ENCODE measurements at places on chromosomes 5 and 9.

DNA sequence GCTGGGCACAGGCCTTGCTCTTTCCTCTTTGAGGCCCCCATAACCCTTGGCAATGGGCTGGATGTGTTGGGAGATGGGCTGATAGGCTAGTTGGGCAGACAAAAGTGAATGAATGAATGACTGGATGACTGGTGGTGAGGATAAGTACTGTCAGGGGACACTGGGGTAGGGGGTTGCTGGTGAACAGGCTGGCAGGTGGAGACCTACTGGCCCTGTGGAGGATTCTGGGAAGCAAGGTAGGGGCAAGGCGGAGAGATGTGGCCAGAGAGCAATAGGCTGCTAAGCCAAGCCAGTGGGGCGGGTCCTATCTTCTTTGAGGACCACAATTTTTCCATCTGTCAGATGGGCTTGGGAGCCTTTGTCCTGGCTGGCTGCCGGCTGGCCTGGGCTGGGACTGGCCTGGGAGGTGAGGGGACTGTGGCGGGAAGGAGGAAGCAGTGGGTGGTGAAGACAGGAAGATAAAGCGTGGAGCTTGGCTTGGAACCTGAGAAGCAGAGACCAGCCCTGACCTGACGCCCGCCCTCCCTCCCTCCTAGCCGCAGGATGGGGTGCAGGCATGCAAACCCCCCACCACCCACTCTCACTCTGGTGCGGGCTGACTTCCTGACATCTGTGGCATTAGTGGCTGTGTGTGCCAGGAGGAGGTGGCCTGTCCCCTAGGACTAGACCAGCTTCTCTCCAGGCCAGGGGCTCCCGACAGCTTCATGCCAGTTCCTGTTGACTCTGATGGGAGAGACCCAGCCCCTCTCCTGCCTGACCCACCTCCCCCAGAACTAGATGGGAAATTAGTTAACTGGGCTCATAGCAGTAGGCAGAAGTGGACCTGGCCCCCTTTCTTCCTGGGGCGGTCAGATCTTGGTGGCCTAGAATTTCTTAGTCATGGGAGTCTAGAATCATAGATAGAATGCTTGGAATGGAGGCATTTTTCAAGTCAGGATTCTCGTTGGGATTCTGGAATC is 9.5 kb downstream of the CXXC5 start:
- no peak for DNase-seq

DNA sequence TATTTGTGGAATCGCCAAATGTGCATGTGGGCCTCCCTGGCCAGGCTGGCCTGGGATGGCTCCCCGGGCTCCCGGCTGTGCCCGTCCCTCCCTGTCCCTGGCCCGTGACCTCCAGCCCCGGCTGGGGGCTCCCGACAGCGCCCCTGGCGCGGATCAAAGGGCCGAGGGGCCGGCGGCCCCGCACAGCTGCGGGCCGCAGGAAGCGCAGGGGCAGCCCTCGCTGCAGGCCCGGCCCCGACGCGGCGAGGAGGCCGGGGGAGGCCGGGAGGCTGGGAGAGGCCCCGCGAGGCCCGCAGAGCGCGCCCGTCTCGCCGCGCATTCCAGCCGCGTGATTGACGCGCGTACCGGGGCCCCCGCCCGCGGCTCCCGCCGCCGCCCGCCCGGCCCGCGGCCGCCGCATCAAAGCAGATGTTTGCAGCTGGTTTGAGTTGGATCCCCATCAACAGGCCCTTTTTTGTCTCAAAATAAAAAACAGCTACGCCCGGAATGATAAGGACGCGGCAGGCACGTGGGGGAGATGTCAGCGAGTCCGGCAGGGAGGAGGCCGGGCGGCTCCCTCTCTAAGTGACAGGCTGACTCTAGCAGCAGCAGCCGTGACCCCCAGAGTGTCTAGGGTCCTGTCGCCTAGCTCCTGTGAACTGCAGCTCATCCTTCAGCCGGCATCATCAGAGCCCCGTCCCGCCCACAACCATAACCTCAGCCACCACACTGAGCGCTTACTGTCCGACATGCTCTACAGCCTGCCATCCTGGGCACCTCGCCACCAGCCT is 69.4 kb downstream of the LMX1B start:
- no peak for DNase-seq

GRCh38 chr5:11878814-11879213 is 25.4 kb downstream of the CTNND2 start:
- DNase-seq = no peak

DNA sequence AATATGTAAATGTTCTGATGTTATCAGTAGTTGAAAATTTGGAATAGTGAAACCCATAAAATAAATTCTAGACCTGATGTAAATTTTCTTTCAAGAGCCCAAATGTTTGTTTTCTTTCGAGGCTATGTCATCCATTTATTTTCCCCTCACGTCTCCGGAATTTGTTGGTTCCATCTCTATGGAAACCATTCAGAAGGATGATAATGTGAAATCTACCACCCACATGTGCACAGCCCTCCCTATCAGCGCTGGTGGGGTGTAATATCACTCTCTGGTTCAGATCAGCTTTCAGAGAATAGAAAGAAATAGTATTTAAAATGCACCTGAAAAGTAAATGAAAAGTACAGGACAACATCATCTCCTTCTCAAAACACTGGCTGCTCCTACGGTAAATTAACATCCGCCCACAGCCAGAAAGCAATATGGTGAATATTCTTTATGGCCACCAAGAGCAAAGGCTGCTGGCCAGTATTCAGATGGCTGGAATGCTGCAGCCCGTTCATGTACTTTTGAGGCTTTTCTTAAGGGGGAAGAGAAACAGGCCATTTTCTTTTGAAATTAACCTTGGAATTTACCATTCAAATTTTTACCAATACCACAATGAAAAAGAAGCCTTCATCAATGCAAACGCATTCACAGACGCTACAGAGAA is 28.5 kb downstream of the GLDC start:
- DNase-seq = no peak

GRCh38 chr5:114319236-114319635 is 42.6 kb upstream of the KCNN2 start:
- DNase-seq = no peak

DNA sequence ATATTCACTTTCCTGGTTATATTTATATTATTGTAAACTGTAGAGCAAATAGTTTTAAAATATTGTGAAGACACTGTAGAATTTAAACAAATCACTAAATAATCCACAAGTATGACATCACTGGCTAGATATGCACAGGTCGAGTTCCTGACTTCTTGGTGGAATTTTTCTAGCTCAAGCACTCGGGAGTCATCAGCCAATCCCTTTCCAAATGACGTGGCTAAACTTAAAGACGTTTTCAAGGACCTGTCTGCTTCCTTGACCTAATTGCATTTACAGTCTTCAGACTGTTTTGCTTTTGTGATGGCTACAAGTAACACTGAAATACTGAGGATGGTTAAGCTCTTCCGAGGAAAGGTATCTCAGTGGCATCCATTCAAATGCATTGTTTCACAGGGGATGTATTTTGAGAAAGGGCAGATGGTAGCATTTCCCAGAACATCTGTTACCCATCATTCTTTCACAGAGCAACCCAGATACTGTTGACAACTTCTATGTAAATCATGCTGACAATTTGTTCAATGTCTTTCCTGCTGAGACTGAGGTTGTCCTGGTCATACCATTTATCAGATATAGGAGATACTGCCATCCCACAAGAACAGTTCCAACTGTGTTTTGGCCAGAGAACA is 262.8 kb downstream of the CDH10 start:
- no peak for DNase-seq

GRCh38 chr5:80346055-80346454 is 26.3 kb downstream of the SPZ1 start:
- DNase-seq = no peak

- no peak for DNase-seq
Measured at GRCh38 chr9:36930941-36931340, 103.1 kb downstream of the PAX5 start.

DNA sequence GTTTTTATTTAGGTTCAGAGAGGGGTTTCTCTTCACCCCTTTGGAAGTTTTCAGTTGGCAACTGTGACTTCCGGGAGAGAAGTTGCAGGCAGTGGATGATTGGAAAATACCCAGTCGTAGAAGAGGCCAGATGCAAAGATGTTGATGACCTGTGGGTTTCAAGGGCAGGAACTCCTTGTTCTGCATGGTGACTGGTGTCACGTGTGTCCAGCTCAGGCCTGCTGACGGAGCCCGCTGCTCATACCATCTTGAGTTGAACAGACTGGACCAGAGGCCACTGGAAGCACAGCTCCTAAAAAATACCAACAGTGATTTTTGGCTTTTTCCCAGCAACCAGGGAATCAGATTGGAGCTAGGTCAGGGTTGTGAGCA is 243.9 kb upstream of the KLF4 start:
- DNase-seq = peak; percentile 94

GRCh38 chr9:108854641-108855528 is 901 bp downstream of the ACTL7B start:
- DNase-seq = no peak

- DNase-seq = no peak
Measured at GRCh38 chr5:140202078-140202477, 27.1 kb downstream of the CYSTM1 start.

GRCh38 chr5:127089191-127089590 is 15.9 kb upstream of the C5orf63 start:
- no peak for DNase-seq

DNA sequence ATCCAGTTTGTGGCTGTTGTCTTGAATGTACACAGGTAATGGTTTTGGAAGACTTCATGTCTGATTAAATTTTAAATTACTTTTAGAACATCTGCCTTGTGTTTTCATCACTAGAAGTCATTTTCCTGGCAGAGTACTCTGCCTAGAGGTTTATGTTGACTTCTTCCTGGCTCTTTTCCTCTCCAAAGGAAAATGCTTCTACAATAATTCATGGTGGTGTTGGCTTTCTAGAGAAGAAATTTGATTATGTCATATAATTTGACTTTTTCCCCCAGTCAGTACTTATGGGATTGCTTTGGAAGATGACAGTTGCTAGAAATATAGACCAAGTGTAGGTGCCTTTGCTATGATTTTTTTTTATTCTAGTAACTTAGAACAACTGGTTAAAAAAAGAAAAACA is 46.8 kb downstream of the F2RL2 start:
- no peak for DNase-seq

DNA sequence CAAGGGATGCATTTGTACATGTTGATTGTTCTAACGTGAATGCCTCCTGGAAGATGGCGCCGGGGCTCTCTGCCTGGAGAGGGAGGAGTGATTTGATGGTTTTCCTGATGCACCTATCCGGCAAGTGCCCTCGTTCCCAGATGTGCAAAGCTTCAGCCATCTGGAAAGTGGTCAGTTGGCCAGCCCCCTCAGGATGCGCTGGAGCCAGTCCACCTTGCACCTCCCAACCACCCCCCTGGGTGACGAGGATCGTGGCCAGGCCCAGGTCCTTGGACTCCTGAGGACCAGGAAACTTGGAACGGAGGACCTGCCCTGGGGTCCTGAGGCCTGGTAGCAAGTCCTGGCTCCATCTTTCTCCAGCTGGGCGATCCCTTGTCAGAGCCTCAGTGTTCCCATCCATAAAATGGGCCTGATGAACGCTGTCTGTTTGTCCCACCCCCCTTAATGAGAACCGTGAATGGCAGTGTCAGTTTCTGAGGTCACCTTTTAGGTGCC is 23.6 kb upstream of the RNU6ATAC start:
- DNase-seq = no peak

DNA sequence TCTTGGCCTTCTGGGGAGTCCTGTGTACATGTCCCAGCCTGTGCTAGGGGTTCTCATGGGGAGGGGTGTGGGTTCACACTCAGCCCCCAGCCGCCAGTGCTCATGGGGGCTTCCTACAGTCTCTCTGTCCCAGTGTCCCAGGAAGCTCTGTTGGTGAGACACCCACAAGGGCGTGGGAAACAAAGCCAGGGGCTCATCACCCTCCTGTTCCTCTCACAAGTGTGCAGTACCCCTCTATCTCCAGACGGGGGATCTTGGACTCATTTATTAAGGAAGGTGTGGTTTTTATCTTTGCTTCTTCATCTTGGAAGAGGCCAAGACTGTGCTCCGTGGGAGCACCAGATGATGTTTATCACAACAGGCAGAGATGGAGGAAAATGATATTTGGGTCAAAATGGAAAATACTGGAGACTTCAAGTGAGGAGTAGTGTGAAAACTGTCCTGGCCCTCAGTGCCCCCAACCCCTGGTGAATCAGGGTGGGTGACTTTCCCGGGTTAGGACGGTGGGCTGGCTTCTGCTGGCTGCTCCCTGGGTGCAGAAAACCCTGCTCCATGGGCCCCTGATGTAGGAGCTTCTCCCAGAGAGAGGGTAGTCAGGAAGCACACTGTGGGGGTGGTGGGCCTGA is 15.2 kb downstream of the TMEM171 start:
- no peak for DNase-seq

DNA sequence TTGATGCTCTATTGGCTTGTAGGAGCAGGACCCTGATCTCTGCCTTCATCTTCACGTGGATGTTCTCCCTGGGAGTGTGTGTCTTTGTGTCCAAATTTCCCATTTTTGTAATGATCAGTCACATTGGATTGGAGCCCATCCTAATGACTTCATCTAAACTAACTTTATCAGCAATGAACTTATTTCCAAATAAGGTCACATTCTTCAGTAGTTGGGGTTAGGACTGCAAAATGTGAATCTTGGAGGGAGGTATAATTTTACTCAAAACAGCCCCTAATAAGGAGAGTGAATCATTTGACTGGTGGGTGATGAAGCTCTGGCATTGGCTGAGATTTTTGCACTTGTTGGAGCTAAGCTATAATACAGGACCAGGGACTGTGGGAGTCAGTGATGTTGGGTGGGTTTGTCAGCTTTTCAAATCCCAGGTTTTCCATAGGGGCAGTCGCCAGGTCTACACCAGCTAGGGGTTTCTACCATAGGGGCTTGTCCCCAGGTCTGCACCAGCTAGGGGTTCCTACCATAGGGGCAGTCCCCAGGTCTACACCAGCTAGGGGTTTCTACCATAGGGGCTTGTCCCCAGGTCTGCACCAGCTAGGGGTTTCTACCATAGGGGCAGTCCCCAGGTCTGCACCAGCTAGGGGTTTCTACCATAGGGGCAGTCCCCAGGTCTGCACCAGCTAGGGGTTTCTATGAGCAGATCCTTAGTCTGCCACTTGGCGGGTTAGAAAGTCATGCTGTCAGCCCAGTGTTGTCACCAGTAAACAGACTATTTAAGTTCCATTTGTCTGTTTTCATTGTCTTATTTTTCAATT is 382.6 kb upstream of the DAP start:
- DNase-seq = no peak

DNA sequence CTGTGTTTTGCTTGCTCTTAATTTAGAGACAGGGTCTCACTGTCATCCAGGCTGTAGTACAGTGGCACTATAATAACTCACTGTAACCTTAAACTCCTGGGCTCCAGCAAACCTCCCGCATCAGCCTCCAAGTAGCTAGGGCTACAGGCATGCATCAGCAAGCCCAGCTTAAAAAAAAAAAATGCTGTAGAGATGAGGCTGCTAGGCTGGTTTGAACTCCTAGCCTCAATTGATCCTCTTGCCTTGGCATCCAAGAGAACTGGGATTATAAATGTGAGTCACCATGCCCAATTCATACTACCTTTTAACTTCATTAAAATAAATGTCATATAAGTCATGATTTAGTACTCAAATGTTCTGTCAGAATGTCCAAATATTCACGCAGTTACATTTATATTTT is 2195.7 kb upstream of the C9orf72 start:
- no peak for DNase-seq

GRCh38 chr9:70672161-70672649 is 257.7 kb upstream of the KLF9 start:
- no peak for DNase-seq

- DNase-seq = no peak
Measured at GRCh38 chr5:39523821-39524220, 99.0 kb upstream of the DAB2 start.

GRCh38 chr5:135013947-135014570 is 20.0 kb downstream of the PITX1 start:
- peak; percentile 43 for DNase-seq

- DNase-seq = peak; percentile 78
Measured at GRCh38 chr9:95157481-95158151, 159.9 kb downstream of the FANCC start.

All from right atrium auricular region (tissue), 2 donors.